ENCODE measurements at places on chromosomes 16 and 17.

DNA sequence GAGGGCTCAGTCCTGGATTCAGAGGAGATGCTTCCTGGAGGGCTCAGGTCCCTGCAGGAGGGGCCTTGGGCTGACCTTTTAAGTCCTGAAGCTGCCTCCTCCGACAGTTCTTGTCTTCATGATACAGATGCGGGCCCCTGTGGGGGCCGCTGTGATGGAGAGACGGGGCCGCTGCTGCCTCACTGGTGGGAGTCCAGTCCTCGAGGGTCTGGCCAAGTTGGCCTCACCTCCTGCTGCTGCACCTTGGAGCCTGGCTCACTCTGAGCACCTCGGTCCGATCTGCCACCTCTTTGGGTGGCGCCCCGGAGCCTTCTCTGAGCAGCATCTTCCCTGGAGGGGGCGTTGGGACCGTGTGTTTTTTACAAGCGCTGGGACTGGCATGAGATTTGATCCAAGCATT, 79.1 kb downstream of the KLHDC4 start:
- no peak for DNase-seq

DNA sequence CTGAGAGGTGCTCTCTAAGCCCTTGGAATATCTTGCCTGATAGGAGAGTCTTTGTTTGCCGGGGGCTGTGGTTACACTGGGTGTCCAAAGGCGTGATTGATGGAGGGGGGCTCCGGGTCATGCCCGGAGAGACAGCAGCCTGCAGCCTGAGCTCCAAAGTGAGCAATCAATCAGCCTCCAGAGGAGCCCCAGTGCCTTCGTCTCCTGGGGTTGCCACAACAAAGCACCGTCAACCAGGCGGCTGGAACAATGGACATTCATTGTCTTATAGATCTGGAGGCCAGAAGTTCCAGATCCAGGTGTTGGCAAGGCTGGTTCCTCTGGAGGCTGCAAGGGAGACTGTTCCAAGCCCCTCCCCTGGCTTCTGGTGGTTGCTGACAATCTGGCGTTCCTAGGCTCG, 24.0 kb upstream of the GINS2 start:
- no peak for DNase-seq

GRCh38 chr16:15970743-15971439, 21.5 kb downstream of the ABCC1 start:
- DNase-seq = no peak

DNA sequence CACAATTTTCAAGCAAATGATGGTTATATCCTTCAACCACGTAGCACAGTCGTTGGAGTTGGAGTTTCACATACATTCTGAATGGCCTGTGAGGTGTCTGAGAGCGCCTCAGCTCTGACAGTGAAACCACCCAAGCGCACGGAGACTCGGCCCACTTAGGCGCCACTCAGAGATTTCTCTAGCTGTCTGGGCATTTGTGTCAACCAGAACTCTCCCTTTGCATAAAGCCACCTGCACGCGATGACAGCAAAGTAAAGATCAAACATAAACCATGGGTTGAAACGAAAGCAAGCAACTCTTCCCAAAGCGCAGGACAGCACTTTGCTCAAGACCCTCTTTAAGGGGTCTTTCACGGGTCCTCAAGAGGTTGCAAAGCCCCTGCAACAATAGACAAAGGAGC, 533 bp downstream of the SLC6A4 start:
- no peak for DNase-seq

DNA sequence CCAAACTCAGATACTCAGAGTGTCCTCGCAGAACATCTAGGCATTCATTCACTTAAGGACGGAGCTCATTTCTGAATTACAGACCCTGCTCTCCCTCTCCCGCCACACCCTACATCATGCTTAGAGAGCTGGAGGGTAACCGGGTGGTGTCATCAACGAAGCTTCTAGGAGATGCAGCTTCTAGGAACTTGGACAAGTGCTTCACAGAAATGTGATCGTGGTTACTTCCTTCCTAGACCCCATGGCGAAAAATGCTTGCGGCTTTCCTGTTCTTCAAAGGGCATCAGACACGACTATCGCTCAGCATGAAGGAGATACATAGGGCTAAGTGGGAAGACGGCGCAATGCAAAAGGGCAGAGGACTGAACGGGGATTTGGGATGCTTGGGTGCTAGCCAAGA, 126.8 kb downstream of the ZFHX3 start:
- no peak for DNase-seq

GRCh38 chr16:2385190-2385836, 43.9 kb upstream of the CCNF start:
- DNase-seq = no peak

DNA sequence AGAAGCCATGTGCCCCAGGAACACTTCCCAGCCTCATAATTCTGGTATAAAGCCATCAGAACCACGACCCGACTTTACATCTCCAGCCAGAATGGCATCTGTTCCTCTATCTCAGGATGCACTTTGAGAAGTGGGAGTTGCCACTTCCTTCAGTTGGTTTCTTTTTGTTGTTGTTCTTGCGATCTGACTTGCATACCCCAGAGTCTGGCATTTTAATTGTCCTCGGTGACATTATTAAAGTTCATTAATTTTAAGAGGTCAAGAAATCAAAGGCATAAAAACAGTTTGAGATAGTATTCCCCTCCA, 13.5 kb downstream of the MARCHF10 start:
- no peak for DNase-seq

DNA sequence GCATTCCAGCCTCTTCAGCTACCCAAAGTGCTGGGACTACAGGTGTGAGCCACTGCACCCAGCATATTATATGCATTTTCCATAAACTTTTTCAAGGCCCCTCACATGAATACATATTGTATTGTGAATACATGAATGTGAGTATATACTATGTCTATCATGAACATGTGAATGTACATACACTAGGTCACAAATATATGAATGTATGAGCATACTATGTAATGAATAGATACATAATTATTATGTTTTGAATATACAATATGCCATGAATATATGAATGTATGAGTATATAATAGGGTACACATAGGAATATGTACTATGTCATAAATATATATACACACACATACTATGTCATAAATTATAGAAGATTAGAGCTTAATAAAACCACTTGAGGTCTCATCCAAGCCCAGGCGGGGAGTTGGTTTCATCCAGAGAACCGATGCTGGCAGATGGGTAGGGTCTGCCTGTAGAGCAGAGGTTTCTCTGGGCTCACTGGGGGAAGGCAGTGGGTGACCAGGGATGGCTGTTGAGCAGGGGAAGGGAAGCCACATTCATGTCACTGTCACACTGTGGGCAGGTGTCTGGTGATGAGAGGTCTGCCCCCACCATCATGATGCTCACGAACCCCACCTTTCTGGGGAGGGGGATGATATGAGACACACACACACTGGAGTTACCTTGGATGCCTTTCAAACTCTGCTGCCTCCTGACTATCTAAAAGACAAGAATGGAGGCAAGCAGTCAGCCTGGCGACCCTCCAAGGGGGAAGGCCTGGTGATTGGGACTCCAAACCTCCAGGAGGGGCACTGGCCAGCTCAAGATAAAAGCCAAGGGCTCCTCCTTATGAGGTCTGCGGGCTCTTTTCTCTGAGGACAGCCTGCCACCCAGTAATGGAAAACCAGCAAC, 7.3 kb downstream of the C16orf95 start:
- no peak for DNase-seq

GRCh38 chr16:3807425-3808123, 72.9 kb downstream of the CREBBP start:
- DNase-seq = no peak

DNA sequence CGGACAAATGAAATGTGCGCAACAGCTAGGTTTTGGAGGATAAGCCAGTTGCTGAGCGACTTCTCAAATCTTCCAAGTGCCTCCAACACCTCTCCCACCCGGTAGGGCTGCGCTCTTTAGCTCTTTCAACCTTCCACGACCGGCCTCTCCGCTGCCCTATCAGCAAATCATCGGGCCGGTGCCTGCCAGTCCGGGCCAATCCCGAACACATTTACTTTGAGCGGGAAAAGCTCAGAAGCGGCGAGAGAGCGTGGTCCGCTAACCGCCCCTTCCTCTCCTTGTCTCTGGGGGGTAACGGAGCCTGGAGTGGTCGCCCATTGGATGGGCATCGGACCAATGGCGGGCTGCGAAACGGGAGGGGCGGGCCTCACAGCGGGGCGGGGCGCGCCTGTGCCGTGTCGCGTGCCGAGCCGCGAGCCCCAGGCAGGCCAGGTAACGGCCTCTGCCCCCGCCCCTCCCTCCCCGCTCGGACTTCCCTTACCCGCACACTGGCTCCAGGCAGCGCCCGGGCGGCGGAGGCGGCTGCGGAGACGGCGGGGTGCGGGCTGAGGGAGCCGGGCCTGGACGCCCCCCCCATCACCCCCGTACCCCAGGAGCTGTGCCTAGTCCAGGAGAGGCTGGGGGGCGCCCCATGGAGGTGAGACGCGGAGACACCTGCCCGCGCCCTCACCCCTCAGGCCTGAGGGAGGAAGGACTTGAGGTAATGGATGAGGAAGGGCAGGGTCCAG, at the start of gene MEIOC:
Gene MEIOC, plus strand, starts transcription at position 486 of the 728 bp plus-strand sequence. Its CDS starts 146 bp downstream, at position 632.
- DNase-seq = no peak

DNA sequence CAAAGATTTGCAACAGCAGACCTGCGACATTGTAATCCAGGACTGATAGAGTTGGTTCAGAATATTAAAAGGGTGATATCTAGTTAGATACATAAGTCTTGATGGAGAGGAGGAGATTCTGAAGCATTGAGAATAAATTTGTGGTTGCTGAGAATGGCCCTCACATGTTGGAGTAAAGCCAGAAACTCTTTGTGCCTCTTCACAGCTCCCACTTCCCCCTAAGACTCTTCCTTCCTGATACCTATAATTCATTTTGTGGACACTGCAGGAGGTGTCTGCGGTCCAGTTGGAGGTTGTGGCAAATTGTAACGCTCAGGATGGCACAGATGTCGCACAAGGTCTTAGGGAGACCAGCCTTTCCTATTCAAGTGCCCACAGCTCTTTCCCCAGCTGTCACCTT, 17.5 kb downstream of the WWOX start:
- no peak for DNase-seq

DNA sequence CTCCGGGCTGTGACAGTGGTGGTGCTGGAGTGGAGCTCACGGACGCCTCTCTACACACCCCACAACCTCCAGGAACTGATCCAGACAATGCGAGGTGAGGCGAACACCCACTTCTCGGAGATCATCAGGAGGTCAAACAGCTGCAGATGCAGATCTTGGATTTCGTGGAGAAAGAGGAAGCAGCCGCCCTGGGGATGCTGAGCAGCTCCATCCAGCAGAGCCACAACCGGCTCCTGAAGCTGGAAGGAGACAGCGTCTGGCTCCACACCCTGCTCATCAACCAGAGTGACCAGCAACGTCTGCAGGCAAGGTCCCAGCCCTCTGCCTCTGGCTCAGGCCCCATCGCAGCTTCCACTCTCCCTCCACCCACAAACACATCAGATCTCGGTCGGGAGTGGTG, 13.2 kb upstream of the SLC16A5 start:
- no peak for DNase-seq

- no peak for DNase-seq
These were observed 8.2 kb downstream of the FAM222B start for GRCh38 chr17:28834420-28834819.

DNA sequence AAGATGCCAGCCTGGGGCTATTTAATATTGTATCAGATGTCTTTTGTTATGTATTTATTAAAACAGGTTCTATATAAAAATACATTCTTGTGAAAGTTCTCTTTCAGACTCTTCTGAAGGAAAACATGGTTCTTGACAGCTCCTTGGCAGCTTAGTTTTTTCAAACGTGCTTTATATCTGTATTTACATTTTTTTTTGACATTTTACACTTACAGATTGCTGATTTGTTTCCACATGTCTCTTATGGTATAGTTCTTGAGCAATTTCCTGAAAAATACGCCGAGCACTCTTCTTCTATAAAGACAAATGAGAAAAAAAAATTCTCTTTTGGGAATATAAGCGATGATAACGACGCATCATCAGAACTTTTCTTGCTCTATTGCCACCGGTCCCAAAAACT, 9.5 kb downstream of the IGSF6 start:
- no peak for DNase-seq

GRCh38 chr17:78089576-78090281, 38.8 kb downstream of the TMC6 start:
- no peak for DNase-seq

Measured in GM04503 (cell line).